Activated naive CD8-positive, alpha-beta T cell treated with anti-CD3 and anti-CD28 coated beads, Interleukin-2, amount 50 U/mL, for 24 hours (primary cell): ENCODE measurements at places on chromosomes 16 and 17.

DNA sequence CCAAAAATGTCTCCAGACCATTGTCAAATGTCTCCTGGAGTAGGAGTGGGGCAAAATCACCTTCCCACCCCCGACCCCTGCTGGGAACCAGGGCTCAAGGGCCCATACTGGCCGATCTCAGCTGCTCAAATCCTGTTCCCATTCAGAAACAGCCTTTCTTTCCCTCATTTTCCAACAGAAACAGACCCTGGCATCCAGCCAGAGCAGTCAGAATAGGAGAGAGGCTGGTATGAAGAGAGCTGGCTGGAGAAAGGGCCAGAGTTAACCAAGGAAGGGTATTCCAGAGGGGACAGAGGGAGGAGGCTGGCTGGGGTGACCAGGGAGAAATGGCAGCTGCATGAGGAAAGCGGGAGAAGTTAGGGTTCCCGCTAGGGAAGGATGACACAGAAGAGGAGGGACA, 199.1 kb downstream of the XYLT1 start:
- no peak for DNase-seq

- DNase-seq = no peak
These were observed 93.2 kb upstream of the ZNF469 start for GRCh38 chr16:88289561-88289960.

GRCh38 chr17:3750926-3751325, 27.2 kb downstream of the HASPIN start:
- no peak for DNase-seq

GRCh38 chr17:78272181-78272913, 40.9 kb downstream of the TMEM235 start:
- peak; percentile 49 for DNase-seq

DNA sequence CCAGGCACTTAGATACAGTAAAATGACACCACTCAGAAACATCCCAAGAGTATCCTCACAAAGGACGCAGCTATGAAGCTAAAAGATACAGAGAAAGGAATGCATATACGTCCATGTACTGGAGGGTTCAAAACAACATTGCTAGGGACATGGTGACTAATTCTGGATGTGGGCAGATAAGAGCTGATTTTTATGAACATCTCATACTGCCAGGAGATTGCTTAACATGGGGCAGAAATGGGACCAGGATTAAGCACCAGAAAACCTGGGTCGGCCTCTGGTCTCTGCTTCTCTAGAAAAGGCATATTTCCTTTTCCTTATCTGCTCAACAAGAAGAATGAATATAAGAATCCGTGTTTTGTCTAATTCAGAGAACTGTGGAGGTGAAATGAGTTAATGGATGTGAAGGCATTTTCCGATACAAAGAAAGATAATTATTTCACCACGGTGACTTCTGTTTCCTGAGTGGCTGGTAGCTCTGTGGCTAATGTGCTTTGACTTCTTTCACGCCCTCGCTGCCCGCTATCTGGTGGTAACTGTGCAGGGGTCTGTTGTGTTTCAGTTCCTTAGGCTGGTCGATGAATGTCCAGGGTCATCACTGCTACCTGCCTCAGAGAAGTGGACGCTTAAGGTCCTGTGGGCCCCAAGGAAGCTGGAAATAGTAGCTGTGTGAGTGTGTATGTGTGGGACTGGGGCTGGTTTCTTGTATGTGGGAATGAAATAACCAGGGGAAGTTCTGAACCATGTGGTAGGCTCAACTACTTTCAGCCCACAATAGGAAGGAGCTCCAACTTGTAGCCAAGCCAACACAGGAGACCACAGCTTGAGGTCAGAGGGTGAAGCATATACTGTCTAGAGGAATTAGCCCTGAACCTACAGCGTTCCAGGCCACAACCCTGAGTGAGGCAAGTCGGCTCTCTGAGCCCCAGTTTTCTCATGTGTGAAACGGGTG, 15.8 kb upstream of the CCL5 start:
- DNase-seq = peak; percentile 47

- DNase-seq = no peak
These were observed at the start of gene CCL8 for GRCh38 chr17:34319039-34319483. Gene CCL8 (plus strand): TSS chr17:34319435. CDS start chr17:34319502, 67 bp downstream.

DNA sequence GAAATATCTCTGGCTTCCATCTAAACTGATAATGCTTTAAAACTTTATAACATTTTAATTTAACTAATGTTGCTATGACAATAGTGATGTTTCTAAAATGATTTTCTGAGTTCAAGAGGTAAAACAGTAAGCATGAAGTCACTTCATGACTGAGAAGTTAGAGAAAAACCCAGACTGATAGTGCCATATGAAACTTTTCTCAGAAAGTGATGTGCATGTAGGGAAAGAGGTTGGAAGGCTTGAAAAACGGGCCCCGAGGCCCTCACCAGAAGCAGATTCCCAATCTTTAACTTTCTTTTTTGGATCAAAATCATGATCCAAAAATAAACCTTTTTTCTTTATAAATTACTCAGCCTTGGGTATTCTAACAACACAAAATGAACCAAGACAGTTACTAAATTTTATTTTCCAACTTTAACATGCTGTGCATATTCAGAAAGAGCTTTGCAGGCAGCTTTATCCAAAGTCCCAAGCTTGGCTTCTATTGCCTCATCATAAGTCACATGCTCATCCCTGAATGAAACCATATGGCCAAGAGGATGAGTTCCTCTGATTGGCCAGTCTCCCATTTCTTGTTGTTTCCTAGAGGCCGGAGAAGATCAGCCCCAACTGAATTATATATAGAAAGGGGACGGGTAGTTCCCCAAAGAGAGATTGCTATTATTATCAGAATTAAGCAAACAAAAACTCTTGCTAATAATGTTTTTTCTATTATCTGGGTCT, 357.6 kb upstream of the SALL1 start:
- no peak for DNase-seq

DNA sequence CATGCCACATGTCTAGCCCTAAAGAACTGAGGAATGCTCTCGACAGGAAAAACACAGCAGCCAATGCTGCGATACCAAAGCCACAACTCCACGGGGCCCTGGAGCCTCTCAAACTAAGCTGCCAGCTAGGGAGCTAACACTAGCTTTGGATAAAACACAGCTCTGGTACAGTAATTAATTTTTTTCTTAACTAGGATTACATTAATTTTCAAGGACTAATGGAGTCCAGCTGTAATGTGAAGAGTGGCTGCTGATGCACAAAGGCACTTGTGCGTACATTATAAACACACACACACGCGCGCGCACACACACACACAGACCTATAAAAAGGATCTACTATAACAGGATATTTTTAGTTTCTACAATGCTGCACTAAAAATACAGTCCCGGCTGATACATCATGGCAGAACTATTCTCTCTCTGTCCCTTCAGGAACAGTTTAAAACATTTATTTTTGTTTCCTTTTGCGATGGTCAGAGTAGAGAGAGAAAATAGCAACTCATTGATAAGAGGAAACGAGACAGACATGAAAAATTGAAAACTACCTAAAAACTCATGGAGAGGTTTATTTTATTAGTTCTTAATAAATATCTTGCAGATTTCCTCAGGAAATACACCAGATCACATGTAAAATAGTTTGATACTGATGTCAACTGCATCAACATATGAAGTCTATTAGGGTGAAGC, 88.5 kb downstream of the SMG6 start:
- no peak for DNase-seq

GRCh38 chr17:62980842-62981241, 14.8 kb downstream of the TANC2 start:
- no peak for DNase-seq

DNA sequence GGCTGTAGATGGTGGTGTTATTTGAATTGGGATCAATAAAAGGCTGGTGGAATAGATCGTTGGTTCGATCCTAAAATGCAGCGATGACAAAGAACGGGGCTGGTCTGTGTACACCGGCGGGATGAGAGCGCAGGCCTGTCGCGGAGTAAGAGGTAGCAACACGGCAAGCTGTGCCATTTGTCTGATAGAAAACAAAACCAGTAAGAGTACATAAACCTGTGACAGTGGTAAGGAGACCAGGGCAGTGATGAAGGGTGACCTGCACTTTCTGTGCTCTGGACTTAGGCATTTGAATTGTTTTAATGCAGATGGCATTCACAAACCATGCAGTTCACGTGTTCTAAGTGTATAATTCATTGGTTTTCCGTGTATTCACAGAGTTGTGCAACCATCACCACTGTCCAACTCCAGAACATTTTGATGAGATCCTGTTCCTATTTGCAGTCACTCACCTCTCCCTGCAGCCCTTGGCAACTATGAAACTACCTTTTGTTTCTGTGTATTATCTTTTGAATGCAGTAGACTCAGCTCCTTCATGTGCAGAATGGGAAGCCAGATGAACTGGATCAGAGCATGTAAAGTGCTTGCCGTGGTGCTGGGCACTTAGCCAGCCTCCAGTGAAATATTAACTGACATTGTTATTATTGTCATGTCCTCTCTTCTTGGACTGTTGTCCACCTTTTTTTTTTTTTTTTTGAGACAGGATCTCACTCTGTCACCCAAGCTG, 286.1 kb downstream of the SNX29 start:
- DNase-seq = no peak

DNA sequence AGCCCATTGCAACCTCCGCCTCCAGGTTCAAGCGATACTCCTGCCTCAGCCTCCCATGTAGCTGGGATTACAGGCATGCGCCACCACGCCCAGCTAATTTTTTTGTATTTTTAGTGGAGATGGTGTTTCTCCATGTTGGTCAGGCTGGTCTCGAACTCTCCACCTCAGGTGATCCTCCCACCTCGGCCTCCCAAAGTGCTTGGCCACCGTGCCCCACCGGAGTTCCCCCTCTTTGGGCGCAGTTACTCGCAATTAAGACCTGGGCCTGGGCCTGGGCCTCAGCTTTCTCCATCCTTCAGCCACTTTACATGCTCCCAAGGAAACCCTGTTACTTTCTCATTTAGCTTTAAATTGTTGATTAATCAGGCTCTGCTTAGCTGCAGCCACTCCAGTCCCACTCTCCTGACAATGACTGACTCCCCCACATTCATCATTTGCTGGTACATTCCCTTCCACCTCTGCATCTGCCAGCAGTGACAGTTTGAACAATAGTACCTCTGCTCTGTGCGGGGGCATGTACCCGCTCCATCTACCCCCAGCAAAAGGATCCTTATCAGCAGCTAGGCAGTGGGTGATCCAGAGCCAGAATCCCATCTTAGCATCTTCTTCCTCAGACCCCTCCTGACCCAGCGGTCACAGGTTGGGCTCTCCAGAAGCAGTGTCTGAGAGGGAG, 47.2 kb upstream of the SLC47A1 start:
- no peak for DNase-seq

- no peak for DNase-seq
These were observed 47.1 kb upstream of the PIK3R6 start for GRCh38 chr17:8914554-8914953.

GRCh38 chr17:39709998-39710964, 10.4 kb downstream of the ERBB2 start:
- no peak for DNase-seq

- DNase-seq = no peak
These were observed 834 bp downstream of the MRPL12 start for GRCh38 chr17:81703747-81704654.

DNA sequence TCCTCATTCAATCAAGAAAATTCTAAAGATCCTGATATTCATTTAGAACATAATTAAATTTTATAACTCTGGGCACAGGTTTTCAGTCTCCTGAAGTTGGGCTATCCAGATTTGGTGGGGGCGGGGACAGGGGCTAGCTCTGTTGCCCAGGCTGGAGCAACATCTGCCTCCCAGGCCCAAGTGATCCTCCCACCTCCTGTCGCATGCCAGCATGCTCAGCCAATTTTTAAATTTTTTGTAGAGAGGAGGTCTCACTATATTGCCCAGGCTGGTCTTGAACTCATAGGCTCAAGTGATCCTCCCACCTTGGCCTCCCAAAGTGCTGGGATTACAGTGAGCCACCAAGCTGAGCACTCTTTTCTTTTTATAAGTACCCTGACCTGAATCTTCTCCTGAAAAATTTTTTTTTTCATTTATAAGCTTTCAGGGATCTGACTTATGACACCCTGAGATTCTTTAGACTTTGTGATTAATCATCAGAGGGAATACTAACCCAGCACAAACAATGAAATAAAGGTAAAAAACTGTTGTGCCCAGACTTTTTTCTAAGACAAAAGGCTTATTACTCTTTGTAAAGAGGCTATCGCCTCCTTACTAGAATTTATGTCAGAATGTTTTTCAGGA, 62.6 kb downstream of the TUBD1 start:
- DNase-seq = peak; percentile 57
